ENCODE measurements at places on chromosomes 1 and 21.

DNA sequence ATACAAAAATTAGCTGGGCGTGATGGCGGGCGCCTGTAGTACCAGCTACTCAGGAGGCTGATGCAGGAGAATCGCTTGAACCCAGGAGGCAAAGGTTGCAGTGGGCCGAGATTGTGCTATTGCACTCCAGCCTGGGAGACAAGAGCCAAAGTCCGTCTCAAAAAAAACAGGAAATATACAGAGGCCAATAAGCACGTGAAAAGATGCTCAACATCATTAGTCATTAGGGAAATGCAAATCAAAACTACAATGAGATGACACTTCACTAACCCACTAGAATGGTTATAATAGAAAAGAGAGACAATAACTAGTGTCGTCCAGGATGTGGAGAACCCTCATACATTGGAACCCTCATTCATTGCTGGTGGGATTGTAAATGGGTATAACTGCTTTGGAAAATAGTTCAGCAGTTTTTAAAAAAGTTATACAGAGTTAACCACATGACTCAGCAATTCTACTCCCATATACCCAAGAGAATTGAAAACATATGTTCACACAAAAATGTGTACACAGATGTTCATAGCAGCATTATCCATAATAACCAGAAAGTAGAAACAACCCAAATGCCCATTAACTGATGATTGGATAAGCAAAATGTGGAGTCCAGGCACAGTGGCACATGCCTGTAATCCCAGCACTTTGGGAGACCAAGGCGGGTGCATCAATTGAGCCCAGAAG is 6.4 kb upstream of the E2F2 start:
- DNase-seq: peak; percentile 55

- DNase-seq: no peak
These were observed 42.6 kb downstream of the CCDC18 start for GRCh38 chr1:93223023-93223675.

GRCh38 chr1:151968058-151968457 is 25.6 kb downstream of the S100A10 start:
- peak; percentile 56 for DNase-seq

GRCh38 chr1:115867216-115867615 is 26.3 kb upstream of the NHLH2 start:
- DNase-seq: peak; percentile 36

DNA sequence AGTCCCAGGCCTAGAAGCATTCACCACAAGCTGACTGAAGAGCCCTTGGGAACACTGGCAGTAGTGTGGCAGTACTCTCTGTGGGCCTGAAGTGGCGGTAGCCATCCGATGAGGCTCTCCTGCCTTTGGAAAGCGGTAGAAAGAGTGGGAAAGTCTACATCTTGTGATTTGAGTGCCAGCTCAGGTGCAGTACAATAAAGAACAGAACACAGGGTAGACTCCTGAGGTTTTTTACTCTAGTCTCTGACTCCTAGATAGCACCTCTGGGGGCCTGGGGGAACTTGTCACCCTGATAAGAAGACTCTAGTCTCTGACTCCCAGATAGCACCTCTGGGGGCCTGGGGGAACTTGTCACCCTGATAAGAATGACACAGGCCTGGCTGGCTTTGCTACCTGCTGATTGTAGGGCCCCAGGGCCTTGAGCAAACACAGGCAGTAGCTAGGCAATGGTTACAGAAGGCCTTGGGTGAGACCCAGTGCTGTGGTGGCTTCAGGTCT is 18.0 kb upstream of the IL20 start:
- DNase-seq: no peak

GRCh38 chr1:53446051-53446450 is 13.1 kb upstream of the DMRTB1 start:
- peak; percentile 3 for DNase-seq

GRCh38 chr1:199335496-199335895 is 692.0 kb upstream of the NR5A2 start:
- peak; percentile 35 for DNase-seq

DNA sequence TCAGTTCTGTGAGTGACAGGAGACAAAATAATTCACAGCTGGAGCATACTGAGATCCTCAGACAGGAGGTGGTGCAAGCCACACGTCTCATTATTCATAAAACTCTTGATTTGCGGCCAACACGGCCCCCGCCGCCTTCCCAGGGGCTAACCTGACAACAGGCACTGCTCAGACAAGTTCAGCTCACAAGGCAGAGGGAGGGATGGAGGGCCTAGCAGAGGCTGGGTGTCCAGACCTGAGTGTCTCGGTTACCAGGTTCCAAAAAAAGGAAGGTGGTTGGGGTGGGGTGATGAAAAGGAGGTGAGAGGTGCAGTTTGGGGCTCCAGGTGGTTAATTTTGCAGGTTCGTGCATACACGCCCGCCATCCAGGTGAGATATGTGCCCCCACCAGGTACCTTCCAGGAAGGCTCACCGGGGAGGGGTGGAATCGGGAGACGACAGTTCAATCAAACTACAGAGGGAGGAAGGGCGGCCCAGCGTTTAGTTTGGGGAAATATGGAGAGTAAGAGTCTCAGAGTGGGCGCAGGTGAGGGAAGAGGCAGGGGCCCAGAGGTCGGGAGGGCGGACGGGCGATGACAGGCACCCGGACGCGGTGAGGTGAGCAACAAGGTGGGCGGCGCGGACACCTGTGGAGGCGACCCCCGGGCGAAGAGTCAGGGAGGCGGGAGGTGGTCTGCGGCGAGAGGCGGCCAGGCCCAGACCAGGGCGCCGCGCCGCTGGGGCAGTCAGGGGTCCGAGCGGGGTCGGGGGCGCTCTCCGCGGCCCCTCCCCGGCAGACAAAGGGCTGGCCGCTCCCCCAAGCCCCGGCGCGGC is 629 bp downstream of the CTNNBIP1 start:
- DNase-seq: no peak

DNA sequence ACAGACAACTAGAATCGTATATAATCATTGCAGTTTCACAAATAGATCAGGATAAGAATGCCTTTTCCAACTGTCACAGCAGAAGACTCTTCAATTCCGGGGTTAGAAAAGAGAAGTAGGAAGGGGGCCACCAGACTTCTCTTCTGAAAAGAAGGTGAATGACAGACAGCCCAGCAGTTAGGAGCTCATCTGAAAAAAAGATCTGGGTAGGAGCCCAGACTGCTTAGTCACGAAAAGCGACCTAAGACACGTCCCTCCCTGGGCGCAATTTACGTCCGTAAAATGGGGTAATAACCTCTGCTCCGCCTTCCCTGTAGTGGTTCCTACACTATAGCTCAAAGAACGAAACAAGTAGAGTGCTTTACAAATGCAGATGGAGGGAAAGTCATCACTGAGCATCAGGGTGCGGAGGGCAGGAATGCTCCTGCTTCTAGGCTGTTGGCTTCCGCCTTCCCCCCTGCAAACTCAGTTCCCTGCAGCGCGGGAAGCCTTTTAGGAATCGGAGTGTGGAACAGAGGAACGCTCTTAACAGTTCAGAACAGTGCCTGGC is 582 bp downstream of the ORC1 start:
- peak; percentile 83 for DNase-seq

- DNase-seq: no peak
These were observed 13.6 kb downstream of the KRTAP10-1 start for GRCh38 chr21:44526096-44526997.

- DNase-seq: peak; percentile 6
These were observed 1.6 kb downstream of the CDC42 start for GRCh38 chr1:22053861-22054770.

GRCh38 chr1:17594026-17594425 is 54.5 kb downstream of the ARHGEF10L start:
- DNase-seq: no peak

- peak; percentile 71 for DNase-seq
These were observed 10.1 kb downstream of the DIPK1A start for GRCh38 chr1:92951141-92951582.

DNA sequence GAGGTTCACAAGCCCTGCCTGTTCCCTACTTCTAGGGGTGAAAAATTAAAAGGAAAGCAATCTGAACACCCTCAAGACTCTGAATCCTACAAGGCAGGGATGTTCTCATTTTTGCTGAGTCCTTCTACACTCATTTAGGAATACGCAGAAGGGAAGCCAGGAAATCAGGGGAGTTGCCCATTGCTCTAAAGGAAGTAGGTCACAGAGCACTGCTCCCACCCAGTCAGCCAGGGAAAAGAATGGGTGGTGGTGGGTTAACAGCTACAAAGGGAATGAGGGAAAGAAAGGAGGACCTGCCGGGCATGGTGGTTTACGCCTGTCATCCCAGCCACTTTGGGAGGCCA is 2.4 kb upstream of the CTTNBP2NL start:
- DNase-seq: peak; percentile 29

GRCh38 chr1:10708757-10709156 is 87.7 kb downstream of the CASZ1 start:
- no peak for DNase-seq

DNA sequence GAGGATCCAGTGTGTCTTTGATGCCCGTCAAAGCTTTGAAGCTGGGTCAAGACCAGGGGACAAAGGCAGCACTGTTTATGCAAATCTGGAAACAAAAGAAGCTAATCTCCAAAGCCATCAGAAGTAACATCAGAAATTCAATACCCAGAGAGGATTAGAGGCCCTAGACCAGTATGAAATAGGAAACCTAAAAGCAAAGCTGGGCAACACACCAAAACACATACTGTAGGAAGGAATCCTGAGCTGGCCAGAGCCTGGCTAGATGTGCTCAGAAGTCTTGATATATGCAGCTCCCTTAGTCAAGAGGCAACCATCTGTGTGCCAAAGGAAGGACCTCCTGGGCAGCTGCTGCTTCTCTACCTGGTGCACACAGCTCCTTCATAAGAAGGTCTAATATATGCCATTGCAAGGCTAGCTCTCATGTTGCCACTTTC is 12.3 kb downstream of the COLGALT2 start:
- DNase-seq: peak; percentile 88

DNA sequence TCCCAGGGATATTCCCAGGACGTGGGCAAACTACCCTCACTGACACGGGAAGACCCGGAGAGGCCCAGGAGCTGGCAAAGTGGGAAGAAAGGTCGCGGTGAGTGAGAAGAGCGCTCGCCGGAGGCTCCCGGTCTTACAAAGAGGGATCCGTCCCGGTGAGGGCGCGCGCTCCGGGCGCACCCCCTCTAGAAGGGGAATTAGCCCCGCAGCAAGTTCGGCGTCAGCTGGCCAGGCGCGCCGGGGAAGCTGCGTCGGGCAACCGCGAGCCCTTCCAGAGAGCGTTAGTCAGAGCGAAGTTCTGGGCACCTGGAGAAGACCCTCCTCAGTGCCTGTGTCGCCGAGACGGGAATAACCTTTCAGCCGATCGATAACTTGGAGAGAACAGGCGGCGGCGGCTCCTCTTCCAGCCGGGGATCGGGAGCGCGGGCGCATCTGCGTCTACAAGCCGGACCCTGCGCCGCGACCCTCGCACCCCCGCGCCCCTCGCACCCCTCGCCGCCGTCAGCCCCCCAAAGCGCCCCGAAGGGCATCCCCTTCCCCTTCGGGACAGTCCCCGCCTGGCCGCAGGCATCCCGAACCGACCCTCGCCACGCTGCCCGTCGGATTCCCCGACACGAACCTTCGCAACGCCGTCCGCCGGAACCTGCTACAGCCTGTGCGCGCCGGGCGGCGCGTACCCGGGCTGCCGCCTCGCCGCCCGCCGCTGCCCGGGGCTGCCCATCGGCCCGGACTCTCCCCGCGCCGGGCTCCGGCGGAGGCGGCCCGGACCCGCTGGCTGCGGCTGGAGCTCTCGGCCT is 485 bp downstream of the SIPA1L2 start:
- no peak for DNase-seq

DNA sequence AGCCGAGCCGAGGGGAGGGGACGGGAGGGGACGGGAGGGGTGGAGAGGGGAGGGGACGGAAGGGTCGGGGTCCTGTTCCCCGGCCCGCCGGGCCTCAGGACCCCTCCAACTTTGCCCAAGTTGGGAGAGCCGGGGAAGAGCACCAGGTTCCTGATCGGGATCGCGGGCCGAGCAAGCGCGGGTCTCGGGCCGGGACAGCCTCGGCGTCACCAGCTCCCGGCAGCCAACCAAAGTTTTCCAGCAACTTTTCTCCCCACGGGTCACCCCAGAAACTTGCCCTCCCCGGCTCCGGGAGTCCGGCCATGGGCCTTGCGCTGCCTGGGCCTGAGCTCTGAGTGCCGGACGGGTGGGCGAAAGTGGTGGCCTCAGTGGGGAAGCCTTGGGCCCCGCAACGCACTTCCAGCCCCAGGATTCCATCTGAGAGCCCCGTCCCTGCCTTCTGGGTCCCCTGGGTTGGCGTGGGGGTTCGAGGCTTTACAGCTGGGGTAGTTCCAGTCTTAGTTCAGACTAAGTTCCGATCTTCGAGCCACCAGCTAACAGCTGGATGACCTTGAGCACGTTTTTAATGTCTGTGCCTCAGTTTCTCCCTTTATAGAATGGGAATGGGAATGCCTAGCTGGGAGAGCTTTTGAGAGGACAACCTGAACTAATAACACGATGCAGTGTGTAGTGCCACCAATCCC is 458 bp downstream of the ZC3H12A start:
- peak; percentile 32 for DNase-seq

DNA sequence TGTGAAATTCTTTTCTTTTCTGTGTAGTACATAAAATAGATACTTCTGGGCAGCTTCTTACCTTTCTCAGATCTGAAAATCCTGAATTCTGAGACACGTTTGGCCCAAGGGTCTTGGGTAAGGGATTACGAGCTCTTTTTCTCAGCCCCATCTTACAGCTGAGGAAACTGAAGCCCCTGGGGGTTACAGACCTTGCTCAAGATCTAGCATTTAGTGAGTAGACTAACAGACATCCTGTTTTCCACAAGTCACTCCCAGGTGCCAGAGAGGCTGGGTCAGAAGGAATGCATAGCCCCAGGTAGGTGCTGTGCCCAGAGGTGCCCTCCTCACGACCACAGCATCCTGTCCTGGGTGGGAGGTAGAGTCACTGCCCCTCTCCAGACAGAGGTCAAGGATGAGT is 13.2 kb upstream of the CREG1 start:
- no peak for DNase-seq

- peak; percentile 90 for DNase-seq
These were observed 36.6 kb downstream of the PLXNA2 start for GRCh38 chr1:208207388-208208131.

GRCh38 chr1:98692482-98692881 is 31.0 kb downstream of the SNX7 start:
- no peak for DNase-seq

DNA sequence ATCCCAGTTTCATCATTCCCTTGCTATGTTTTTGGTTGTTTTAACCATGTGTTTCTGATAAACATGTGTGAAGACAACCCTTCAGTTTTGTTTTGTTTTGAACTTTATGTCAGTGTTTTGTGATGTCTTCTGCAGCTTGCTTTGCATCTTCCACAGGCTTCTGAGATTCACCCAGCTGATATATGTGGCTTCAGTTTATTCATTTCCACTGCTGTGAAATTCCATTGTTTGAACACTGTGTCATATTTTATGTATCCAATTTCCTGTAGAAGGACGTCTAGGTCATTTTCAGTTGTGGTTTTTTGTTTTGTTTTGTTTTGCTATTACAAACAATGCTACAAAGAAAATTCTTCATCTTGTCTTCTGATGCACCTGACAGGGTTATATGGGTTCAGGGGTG is 27.2 kb upstream of the SLC26A9 start:
- DNase-seq: no peak

All from HCEC 1CT (cell line).